ENCODE measurements at places on chromosomes 13 and 19.

GRCh38 chr19:46356149-46357055 lies 9.5 kb downstream of the PPP5C start:
- DNase-seq: no peak

DNA sequence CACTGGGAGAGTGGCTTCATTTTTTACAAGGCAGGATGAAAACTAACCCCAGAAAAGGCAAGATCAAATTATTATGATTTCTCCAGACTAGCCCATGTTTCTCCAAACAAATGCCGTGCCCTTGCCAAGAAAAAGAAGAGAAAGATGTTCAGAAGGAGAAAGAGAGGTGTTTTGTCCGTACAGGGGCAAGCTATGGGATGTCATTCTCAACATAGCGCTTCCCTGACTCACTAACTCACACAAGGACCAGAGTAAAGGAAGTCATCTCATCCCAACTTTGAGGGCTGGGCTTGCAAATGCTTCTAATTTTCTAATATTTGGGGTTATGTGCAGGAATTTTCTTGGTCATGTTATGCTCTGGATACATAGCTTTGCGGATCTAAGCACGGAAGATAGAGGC lies 224.2 kb upstream of the MAB21L1 start:
- peak; percentile 71 for DNase-seq

DNA sequence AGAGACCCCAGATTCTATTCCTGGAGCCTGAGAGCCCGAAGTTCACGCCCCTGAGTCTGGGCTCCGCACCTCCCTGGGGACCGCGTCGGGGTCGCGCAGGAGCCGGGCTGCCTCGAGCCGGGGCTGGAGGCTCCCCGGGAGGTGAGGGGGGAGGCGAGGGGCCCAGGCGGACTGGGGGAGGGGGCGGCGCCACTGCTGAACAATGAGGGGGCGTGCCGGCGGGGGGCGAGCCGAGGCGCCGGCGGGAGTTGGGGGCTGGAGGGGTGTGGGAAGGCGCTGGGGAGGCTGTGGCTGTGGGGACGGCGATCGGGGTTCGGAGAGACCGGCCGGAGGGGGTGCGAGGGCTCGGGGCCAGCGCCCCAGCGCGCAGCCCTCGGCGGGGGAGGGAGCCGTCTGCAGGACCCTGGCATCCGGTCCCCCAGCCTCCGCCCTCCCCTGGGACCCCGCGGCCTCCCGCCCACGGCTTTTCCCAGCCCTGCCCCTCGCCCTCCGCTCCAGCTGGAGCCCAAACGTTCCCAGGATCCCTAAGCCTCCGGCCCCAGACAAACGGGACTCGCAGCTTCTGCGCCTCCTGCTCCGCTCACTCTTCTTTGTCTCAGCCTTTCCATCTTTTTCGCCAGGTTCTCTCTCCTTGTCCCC lies 922 bp downstream of the PLEKHG2 start:
- DNase-seq: peak; percentile 75

GRCh38 chr19:11982526-11982925 lies 17.7 kb downstream of the ZNF763 start:
- DNase-seq: peak; percentile 72

DNA sequence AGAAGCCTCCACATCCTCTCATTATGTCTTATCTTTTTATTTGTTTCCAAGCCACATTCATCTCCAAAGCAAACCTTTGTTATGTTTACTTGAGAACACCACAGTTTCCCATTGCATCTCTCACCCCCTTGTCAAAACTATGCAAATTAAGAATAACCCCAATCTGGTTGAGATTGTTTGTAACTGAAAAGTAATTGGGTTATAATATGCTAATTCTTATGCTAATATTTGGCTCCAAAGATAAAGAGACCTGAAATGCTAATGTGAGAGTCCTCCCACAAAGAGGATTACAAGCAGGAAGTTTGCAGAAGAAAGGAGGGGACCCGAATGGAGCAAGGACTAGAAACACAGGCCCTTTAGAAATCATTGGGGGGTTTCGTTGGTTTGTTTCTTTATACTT lies 92.9 kb upstream of the UBL3 start:
- DNase-seq: no peak

GRCh38 chr19:33688171-33688992 lies 66.6 kb downstream of the CHST8 start:
- no peak for DNase-seq

- DNase-seq: no peak
These were observed 962 bp upstream of the JAK3 start for GRCh38 chr19:17848595-17849292.

DNA sequence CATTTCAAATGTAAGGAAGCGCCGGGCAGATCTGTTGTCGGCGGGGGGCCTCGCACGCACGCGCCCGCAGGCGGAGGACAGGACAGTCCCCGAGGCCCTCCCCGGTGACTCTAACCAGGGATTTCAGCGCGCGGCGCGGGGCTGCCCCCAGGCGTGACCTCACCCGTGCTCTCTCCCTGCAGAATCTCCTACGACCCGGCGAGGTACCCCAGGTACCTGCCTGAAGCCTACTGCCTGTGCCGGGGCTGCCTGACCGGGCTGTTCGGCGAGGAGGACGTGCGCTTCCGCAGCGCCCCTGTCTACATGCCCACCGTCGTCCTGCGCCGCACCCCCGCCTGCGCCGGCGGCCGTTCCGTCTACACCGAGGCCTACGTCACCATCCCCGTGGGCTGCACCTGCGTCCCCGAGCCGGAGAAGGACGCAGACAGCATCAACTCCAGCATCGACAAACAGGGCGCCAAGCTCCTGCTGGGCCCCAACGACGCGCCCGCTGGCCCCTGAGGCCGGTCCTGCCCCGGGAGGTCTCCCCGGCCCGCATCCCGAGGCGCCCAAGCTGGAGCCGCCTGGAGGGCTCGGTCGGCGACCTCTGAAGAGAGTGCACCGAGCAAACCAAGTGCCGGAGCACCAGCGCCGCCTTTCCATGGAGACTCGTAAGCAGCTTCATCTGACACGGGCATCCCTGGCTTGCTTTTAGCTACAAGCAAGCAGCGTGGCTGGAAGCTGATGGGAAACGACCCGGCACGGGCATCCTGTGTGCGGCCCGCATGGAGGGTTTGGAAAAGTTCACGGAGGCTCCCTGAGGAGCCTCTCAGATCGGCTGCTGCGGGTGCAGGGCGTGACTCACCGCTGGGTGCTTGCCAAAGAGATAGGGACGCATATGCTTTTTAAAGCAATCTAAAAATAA lies 18.2 kb downstream of the IL17D start:
- peak; percentile 68 for DNase-seq

- no peak for DNase-seq
These were observed 115.0 kb downstream of the GGACT start for GRCh38 chr13:100473501-100474044.

DNA sequence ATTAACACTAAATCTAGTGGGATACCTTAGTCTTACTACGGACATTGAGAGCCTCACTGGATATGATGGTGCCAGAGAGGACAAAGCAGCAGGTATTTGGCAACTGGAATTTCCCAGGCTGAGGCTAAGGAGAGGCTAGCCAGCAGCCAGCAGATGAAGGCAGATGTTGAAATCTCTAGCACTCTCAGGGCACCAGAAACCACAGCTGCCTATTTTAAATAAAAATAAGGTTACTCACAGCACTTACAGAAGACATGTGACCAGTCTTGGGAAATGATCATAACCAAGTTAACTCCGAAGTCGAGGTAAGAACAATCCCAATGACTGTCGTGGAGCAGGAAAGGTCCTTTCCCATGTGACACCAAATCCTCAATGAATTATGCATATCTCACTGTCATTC lies 1726.0 kb downstream of the EFNB2 start:
- no peak for DNase-seq

DNA sequence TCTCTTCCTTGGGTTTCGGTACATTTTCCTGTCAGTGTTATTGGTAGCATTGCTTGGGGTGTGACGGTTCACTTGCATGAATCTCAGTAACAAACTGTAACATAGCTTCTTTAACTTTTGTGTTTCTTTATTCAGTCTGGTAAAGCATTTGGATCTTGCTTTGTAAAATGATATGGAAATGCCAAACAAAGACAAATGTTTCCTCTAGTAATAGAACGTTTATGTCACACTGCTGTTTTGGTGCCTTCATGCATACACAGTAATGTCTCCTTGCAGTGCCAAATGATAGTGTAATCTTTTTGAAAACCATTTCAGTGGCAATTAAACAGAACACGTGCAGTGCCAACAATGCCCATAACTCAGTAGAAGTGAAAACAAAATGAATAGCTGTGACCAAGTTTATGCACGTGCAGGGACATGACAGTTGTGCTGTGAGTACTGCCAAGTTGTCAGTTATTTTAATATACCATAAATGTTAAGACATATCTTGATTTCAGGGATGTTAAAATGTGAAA lies 110.8 kb downstream of the RXFP2 start:
- no peak for DNase-seq

GRCh38 chr13:77513719-77514335 lies 21.7 kb upstream of the SCEL start:
- no peak for DNase-seq

GRCh38 chr19:30029721-30030510 lies 87.9 kb downstream of the URI1 start:
- no peak for DNase-seq

DNA sequence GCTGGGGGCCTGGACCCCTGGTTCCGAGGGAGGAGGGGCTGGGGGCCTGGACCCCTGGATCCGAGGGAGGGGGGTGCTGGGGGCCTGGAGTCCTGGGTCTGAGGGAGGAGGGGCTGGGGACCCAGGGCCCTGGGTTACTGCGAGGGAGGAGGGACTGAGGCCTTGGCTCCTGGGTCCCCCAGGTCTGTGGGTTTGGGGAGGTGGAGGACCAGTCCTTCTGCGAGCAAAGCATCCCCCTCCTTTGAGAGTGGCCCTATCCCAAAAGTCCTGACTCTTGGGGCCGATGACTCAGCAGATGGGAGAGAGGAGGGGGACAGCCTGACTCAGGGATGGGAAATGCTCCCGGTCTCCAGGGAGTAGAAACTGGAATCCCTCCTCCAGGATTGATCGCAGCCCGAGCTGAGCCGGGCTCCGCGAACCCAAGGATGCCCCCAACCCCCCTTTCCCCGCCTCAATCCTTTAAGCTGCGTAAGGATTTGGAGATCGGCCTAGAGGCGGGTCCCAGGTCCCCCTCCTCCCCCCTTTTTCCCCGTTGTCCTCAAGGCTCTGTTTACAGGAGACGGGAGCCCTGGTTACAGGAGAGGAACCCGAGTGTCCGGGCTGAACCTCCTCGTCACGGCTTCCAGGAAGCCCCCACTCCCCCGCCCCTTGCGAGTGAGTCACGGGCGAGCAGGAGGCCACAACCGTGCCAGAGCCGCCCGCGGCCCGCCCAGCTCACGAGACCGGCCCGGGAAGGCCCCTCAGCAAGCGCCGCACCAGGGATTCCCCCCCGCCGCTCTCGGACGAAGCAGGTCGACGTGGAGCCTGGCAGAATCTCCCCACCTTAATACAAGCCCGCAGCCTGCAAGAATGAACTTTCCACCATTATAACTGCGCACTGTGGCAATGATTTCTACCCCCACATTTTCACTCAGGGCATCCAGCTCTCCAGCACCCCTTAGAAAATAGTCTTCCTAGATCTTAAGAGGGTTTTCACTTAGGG lies 3.0 kb upstream of the ZFP36 start:
- peak; percentile 100 for DNase-seq

GRCh38 chr19:37513397-37513796 lies 6.7 kb downstream of the ZNF793 start:
- DNase-seq: no peak

DNA sequence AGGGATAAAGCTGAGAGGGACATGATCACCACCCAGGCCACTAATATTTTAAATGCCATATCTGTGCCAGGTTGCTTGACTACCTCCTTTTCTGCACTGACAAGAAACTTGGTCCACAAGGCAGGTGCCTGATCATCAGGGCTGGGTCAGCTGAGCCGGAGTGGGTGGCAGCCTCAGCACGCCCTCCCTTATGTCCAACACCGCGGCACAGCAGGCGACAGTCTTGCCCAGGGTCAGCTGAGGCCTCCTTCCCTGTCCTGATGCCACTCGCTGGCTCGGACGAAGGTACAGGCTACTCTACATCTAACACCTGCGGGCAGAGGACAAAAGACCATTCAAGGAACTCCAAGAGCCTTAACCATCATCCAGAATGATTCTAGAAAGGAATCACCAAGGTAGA lies 16.9 kb downstream of the ZC3H4 start:
- DNase-seq: no peak

DNA sequence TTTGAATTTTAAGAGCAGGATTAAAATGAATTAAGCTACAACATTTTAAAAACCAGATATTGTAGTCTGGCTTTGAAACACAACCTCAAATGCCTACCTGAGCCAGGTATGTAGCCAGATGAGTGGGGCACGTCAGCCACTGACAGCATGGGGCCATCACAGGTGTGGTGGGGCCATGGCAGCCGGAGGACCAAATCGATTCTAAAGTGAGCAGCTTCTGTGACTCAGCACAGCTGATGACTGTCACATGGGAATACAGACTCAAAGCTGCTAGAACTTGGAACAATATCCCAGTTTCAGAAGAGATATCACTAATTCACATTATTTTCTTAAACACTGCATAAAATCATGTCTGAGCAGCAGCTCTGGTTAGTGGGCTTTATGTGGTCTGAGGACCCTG lies 52.8 kb downstream of the SERP2 start:
- DNase-seq: peak; percentile 19

GRCh38 chr13:35549481-35549880 lies 73.0 kb upstream of the MAB21L1 start:
- peak; percentile 64 for DNase-seq

GRCh38 chr13:113554333-113554700 lies 30.2 kb upstream of the TFDP1 start:
- no peak for DNase-seq

DNA sequence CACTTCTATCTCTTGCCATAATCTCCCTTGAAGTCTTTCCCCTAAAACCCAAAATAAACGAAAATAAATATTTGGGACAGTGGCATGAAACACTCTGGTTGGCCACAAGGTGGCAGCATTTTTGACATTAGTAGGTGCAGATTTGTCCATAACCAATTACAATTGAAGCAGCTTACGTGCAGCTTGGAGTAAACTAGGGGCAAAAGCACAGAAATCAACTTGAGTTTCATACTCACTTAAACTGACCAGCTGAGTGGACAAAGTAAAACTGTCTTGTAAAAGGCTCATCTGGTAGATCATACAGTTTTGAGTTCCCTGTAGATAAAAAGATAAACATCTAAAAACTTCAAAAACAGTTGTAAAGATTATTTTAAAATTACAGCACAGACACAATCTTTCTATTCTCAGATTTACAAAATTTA lies 18.8 kb downstream of the PDCD5 start:
- DNase-seq: peak; percentile 75

- peak; percentile 22 for DNase-seq
These were observed 2.3 kb upstream of the LCP1 start for GRCh38 chr13:46184277-46184699.
